ENCODE measurements at places on chromosomes 5 and 9.
A peak's percentile ranks its signal among the peaks of the same experiment; 100 is the strongest.

DNA sequence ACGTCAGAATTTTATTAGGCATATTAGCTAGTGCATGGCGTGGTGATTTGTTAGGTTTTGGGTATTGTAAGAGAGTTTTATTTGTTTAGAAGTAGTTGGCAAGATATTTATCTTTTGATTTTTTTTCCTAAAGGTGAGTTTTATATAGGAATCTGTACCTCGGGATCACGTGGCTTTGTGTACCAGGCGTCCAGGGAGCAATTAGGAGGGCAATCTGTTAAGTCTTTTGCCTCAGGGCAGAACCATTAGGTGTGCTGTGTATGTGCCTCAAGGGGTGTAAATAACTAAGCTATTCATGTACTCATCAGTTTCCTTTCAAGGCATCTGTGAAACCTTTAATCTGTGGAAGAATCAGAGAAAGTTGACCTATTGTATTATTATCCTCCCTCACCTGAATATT is 39.4 kb downstream of the ZSWIM6 start:
- DNase-seq, result no peak

DNA sequence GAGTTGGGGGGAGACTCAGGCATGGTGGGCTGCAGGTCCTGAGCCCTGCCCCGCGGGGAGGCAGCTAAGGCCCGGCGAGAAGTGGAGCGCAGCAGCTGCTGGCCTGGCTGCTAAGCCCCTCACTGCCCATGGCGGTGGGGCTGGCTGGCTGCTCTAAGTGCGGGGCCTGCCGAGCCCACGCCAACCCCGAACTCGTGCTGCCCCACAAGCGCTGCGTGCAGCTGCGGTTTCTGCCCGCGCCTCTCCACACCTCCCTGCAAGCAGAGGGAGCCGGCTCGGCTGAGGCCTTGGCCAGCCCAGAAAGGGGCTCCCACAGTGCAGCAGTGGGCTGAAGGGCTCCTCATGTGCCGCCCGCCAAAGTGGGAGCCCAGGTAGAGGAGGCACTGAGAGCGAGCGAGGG is 1355.1 kb upstream of the WWC1 start:
- DNase-seq, result no peak

DNA sequence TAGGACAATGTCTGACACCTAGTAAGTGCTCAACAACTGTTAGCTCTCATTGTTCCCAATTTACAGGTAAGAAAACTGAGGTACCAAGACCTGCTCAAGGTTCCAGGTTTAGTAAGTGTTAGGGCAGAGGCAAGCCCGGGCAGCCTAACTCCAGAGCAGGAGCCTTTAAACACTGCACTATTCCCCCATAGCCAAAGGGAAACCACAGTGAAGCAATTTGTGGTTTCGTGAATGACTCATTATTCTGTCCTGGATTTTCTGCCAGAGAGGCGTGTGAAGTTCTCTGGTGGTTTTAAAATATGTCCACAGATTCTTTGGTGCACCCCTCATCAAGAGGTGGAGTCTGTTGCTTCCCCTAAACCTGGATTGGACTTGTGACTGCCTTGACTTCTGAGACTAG is 1.0 kb upstream of the MCC start:
- peak; percentile 5 for DNase-seq

DNA sequence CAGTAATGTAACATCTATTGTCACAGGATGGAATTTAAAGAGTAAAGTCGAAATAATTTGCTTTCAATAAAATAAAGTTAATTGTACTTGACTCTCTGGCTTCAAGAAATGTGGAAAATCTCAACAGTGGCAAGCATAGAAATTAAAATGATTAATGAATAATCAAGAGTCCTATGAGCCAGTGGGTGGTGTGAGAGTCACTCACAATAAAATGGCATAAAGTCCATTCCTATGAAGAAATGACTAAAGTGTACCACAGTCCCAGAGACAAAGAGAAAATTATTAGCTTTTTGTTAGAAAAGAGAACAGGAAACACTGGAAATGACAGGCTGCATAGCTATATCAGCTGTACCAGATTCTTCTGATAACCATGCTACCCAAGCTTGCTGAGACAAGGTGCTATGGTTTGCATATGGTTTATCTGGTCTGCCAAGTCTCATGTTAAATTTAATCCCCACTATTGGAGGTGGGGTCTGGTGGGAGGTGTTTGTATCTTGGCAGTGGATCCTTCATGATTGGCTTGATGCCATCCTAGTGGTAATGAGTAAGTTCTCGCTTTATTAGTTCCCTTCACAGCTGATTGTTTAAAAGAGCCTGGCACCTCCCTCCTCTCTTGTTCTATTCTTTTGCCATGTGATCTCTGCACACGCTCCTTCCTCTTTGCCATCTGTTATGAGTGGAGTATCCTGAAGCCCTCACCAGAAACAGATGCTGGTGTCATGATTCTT is 647.7 kb upstream of the ITGA1 start:
- DNase-seq, result no peak

- no peak for DNase-seq
Observed at GRCh38 chr9:81656004-81656403, 33.3 kb downstream of the TLE1 start.

- no peak for DNase-seq
Observed at GRCh38 chr9:81885602-81886001, 42.6 kb upstream of the SPATA31D4 start.

DNA sequence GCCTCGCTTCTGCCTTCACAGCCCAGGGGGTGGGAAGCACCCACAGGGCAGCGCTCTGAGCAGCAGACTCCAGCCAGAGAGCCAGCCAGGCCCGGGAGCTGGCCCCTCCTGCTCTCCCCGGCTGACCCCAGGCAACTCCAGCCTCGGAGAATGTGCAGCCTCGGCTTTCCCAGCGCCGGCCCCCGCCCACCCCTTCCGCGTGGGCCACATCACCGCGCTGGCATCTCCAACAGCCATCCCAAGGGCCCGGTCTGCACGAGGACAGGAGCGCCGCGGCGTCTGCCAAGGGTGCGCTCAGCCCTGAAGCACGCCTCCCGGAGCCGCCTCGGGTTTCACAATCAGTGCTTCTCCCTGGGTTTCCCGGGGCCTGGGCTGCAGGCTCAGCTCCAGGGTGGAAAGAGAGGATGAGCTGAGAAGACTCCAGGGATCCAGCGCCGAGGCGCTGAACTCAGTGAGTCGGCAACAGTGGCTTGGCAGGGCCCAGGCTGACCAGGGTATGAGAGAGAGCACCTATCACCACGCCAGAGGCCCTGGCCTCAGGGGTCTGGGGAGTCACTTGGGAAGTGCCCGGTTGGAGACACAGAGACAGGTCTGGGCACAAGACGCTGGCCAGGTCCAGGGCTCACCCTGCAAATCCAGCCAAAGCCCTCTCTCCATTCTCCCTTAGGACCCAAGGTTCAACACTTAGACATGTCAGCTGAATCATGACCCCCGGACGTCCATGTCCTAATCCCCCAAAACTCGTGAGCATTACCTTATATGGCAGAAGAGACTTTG is 79.6 kb downstream of the ADAMTS2 start:
- DNase-seq, result no peak

DNA sequence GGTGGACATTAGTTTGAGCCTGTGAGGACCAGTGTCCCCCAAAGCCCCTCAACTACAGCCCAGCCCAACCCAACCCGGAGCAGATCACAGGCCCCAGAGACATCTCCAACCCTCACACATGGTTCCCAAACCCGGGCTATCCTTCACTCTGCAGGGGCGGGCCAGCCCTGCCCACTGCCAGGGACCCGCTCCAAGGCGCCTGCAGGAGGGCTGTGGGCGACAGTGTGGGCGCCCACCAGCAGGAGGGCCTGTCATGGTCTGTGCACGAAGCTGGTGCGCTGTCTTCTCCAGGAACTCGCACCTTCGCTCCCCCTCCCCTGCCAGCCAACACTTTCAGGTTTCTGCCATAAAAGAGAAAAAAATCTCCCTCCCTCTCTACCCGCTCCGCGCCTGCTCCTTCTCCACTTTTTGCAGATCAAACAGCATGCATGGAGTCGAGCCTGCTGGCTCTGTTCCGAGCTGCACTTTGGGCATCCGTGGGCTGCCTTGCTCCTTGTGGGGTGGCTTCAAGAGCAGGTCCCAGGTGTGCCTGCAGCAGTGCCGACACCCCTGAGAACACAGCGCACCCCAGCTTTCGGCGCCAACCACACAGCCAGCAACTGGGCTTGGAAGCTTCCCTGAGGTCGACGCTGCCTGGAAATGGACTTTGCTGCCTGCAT is 133.7 kb upstream of the PPP1R26 start:
- no peak for DNase-seq

GRCh38 chr9:133250741-133251170 is 24.2 kb downstream of the ABO start:
- DNase-seq, result no peak

DNA sequence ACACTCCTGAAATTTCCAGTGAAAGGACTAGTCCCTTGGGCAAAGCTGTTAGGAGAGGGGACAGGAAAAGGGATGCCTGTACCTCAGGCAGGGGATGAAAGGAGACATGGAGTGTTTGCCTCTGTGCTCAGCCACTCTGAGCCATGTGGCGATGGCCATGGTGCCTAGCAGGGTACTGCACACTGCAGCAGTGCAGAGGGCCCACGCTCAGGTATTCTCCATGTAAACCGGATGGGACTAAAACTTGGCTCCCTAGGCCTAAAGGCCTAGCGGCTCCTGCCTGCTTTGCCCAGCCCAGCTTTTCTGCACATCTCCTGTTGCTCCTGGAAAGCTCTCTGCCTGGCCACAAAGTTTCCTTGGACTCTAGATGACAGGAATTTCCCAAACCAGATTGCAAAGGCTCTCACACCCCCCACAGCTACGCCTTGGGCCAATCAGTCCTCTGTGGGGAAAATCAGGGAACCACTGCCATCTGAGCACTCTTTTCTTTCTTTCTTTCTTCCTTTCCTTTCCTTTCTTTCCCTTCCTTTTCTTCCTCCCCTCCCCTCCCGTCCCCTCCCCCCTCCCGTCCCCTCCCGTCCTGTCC is 44.3 kb downstream of the HABP4 start:
- DNase-seq, result no peak

GRCh38 chr9:92538541-92538940 is 2.8 kb upstream of the ECM2 start:
- DNase-seq, result no peak

DNA sequence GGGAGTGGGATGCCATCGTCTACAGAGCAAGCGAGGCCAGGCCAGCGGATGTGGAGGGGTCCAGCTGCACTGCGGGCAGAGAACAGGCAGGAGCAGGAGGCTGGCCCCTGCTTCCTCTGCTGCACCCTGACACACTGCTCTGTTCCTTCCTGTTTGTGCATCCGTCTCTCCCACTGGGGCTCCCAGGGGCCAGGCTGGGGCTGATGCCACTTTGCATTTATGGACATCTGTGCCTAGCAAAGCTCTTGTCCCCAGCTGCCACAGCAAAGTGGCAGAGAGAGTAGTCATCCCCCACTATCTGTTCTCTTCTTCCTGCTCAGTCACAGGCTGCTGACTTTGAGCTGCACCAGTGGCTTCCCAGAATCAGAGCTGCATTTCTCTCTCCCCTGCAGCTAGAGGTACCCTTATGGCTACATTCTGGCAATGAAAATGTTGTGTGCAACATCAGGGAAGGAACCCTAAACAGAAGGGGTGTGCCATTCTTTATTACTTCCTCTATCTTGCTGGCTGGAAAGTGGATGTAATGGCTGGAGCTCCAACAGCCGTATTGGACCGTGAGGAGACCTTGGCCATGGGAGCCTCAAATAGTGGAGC is 4.2 kb upstream of the NINJ1 start:
- no peak for DNase-seq

DNA sequence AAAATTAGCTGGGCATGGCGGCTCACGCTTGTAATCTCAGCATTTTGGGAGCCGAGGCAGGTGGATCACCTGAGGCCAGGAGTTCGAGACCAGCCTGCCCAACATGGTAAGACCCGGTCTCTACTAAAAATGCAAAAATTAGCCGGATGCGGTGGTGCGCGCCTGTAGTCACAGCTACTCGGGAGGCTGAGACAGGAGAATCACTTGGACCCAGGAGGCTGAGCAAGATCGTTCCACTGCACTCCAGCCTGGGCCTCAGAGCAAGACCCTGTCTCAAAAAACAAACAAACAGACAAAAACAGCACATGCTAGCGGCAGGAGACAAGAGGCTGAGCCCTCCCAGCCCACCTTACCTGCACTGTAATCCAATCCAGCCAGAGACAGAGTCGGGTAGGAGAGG is 1.1 kb upstream of the DOLPP1 start:
- no peak for DNase-seq

DNA sequence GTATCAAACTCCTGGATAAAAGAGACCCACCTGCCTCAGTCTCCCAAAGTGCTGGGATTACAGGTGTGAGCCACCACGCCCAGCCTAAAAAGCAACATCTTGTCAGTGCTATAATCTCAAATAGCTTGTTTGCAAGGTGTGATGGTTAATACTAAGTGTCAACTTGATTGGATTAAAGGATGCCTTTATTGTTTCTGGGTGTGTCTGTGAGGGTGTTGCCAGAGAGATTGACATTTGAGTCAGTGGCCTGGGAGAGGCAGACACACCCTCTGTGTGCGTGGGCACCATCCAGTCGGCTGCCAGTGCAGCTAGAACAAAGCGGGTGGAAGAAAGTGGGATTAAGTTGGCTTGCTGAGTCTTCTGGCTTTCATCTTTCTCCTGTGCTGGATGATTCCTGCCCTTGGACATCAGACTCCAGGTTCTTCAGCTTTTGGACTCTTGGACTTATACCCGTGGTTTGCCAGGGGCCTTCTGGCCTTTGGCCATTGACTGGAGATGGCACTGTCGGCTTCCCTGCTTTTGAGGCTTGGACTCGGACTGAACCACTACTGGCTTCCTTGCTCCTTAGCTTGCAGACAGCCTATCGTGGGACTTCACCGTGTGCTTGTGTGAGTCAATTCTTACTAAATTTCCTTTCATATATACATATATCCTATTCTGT is 28.1 kb downstream of the TARS1 start:
- DNase-seq, result no peak

DNA sequence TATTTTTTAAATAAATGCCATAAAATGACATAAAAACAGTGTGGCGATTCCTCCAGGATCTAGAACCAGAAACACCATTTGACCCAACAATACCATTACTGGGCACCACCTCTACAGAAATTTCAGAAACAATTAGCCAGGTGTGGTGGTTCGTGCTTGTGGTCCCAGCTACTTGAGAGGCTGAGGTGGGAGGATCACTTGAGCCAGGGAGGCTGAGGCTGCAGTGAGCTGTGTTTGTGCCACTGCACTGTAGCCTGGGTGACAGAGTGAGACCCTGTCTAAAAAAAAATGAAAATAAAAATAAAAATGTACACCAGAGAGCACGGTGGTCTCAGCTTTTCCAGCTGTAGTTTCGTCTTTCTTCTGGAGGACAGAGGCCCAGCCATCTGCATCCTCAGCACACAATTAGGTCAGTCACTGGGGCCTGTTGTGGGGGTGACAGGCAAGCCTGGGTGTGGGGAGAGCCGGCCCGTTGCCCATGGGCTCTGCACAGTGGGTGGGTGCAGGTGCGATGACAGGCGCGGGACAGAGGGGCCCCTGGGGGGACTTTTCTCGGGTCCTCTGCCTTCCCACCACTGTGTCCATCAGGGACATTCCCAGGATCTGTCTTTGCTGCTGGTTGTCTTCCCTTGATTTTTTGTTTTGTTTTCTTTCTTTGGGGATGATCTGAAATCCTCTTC is 9.8 kb downstream of the COL5A1 start:
- DNase-seq, result no peak

DNA sequence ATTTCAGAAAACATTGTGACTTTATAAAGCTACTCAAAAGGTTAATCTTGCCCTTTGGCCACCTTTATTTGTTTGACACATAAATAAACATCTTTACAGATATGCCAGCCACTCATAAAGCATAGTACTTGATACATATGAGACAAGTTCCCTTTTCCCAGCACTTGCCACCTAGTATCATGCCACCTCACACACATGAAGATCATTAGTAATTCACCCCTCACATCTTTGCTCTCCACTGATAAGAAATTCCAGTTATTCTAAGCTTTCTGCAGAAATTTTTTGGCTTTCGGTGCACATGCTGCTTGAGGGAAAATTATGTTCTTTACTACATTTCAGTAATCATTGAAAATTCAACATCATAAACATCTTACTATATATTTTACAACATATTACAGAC is 59.1 kb downstream of the DEPDC1B start:
- DNase-seq, result no peak

All from CD4-positive, alpha-beta T cell treated with Interleukin-6 for 4 hours (primary cell).